Naive B cell (primary cell): ENCODE measurements at places on chromosomes 13 and 19. TPM values are rescaled to one million over a fixed set of nuclear protein-coding genes. Genes with fewer than 3 reads are reported as not detected.

- H3K36me3 ChIP-seq = no peaks in the 10 kb centered on the region
- no peak overlapping the region for H3K4me3 ChIP-seq
- DNase-seq = no peak
- no peak overlapping the region for H3K27ac ChIP-seq
- no peaks in the 10 kb centered on the region for H3K4me1 ChIP-seq
- H3K27me3 ChIP-seq = peaks cover 42% of the 10 kb centered on the region
Measured at GRCh38 chr19:46205183-46205984, 24.2 kb upstream of the IGFL1 start.

DNA sequence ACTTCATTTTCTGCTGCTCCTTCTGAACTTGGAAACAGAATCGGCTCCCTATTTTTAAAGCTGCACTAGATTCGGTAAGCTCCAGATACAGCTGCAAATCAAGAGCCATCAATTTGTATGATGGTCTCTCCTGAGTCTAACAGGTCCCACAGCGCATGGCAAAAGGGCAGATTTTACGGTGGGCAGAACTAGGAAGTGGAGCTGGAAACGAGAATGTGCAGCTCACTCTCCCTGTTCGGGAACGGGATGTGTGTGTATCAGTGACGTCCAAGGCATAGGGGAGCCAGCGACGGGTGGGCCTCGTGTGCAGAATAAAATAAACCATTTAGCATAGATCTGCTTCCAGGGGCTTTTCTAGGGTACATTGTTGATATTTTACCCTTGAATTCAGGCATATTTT lies 74.2 kb downstream of the COL4A1 start:
- H3K27me3 ChIP-seq = peaks cover 19% of the 10 kb centered on the region
- DNase-seq = no peak
- H3K27ac ChIP-seq = no peak overlapping the region
- no peaks in the 10 kb centered on the region for H3K36me3 ChIP-seq
- no peaks in the 10 kb centered on the region for H3K4me1 ChIP-seq
- no peak overlapping the region for H3K4me3 ChIP-seq

DNA sequence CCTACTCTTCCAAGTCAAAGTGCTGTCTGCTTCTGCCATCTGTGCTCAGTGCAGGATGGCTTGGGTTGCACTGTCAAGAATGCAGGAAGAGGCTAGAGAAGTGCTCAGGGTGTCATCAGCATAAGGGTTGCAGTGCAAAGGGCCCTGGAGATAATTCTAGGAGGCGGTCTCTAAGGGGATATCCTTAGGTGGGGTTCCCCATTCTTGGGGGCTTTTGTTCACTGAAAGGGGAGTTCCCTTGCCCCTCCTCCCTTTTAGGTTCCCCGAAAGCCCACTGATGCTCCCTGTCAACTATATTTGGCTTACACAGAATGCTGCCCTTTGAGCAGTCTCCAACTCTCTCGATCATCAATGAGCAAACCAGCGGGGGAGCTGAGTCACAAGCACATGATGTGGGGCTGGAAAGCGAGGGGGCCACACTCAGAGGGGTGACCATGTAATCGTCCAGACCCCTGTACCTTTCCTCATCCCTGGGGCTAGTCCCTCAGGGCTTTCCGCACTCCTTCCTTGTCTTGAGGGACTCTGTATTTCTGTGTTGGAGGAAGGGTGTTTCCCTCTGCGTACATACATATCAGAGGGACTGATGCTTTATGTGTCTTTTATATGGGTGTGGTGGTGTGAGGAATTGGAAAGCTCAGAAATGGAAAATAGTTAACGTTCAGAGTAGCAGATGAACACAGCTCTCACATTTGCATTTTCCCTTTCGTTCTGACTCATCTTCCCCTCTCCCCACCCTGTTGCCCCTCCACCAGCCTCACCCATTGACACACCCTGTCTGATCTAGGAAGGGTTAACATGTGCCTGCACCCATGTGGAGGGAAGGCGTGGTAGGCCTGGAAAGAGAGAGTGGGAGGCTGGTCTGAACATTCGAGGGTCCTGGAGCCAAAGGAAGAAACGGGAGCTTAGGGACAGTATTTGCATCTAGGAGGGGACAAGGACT lies 6.7 kb downstream of the ZBTB32 start:
- H3K4me1 ChIP-seq = peaks cover 29% of the 10 kb centered on the region
- H3K4me3 ChIP-seq = peak overlapping the region; percentile 41
- no peaks in the 10 kb centered on the region for H3K27me3 ChIP-seq
- DNase-seq = no peak
- peak overlapping the region; percentile 75 for H3K27ac ChIP-seq

DNA sequence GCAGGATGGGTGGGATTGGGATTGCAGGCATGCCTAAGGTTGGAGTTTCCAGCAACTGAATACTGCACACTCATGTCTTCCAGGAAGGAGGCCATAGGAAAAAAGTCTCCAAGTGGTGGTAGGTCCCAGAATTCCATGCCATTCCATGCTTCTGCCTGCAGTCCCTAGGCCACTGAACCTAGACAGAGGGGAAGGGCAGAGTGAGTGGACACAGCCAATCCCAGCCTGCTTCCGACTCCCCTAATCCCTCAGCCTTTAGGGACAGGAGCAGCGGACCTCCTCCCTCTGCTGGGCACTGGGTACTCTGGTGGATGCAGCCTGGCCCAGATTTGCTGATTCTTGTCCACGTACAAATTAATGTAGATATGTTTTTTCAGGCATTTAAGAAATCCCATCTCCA lies 17.0 kb downstream of the VSTM2B start:
- DNase-seq = no peak
- no peak overlapping the region for H3K27ac ChIP-seq
- H3K4me3 ChIP-seq = no peak overlapping the region
- no peaks in the 10 kb centered on the region for H3K4me1 ChIP-seq
- H3K36me3 ChIP-seq = no peaks in the 10 kb centered on the region

GRCh38 chr13:95822303-95822702 lies 145.4 kb downstream of the DNAJC3 start:
- H3K4me1 ChIP-seq = no peaks in the 10 kb centered on the region
- no peak for DNase-seq
- H3K27me3 ChIP-seq = peaks cover 19% of the 10 kb centered on the region
- no peak overlapping the region for H3K27ac ChIP-seq
- H3K36me3 ChIP-seq = no peaks in the 10 kb centered on the region

DNA sequence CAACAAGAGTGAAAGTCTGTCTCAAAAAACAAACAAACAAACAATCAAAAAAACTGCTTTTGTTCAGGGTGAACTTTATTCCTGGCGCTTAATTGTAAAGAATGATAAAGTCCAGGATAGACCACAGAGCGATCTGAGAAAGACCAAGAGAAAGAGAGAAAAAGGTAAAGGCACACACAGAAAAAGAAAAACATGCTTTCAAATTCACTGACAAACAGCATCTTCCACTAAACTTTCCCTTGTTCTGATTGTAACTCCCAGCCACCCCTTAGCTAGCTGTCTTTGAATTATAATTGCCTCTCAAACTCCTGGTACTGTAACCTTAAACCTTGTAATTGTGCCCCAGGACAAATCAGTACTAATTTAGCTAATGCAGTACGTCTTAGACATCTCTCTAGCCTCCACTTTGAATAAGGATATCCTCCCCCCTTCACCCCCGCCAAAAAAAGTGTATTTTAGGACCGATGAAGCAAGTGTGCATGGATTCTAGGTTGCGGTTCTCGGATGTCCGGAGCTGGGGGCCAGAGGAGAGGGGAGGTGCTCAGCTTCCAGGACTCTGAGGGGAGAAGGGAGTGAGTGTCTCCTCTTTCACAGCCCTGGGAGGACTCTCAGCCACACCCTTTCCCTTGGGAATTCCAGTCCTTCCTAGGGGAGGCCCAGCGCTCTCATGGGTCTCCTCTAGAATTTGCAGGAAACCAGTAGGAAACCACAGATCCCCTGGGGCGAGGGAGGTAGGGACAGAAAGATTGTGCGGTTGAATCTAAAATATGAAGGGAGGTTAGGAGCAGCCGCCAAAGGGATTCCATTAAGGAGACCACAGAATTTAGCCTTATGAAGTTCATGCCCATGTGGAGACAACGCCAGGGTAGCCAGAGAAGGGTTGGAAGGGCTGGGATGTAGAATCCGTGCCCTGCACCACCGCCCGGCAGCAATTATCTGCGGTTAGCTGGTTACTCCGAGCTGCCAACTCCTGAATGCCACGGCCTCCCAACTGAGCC lies 19.7 kb downstream of the ZNF536 start:
- H3K4me3 ChIP-seq = no peak overlapping the region
- DNase-seq = no peak
- H3K4me1 ChIP-seq = no peaks in the 10 kb centered on the region
- H3K27ac ChIP-seq = no peak overlapping the region

DNA sequence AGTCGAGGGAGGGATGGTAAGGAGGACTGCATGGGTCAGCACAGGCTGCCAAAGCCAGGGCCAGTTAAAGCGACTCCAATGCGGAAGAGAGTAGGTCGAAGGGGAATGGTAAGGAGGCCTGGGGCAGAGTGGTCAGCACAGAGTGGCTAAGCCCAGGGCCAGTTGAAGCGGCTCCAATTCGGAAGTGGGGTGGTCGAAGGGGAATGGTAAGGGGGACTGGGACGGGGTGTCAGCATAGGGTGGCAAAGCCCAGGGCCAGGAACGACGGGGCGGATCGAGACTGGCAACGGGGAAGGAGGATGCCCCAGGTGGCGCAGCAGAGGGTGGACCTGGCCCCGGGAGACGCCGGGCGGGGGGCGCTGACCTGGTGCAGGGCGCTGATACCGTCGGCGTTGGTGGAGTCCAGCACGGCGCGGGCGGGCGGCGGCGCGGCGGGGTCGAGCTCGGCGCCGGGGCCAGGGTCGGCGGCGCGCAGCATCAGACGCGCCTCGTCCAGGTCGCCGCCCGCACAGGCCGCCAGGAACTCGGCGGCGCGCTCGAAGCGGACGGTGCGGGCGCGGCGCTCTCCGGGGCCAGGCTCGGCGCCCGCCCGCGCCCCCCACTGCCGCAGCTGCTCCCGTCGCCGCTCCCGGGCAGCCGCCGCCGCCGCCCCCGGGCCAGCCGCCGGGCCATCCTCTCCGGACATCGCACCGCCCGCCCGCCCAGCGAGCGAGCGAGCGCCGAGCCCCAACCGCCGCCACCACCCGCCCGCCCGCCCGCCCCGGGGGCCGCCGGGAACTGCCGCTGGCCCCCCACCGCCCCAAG lies at the start of gene PPP1R12C:
PPP1R12C (minus strand) TSS at position 779 of the 804 bp plus-strand sequence; CDS start at position 685, 94 bp downstream.
- H3K36me3 ChIP-seq = peaks cover 7% of the 10 kb centered on the region
- DNase-seq = no peak
- no peaks in the 10 kb centered on the region for H3K27me3 ChIP-seq
- H3K4me3 ChIP-seq = peak within 1 kb of the TSS; percentile 98

DNA sequence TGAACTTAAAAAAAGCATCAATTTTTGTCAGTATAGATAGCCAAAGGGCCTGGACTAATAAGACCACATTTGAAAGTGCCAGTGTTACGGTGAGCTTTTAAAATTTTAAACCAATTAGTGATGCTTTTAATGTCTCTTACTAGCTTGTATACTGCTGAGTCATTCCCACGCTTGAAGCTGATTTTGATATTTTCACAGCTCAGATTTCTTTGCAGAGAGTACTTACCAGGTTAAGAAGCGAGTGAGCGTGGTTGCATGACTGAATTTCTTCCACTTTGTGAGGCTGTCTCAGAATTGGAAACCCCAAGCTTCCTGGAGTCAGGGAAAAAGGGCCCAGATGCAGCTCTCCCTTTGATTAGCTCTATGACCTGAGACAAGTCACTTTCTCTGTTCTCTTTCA lies 74.5 kb upstream of the NBEA start:
- no peaks in the 10 kb centered on the region for H3K27me3 ChIP-seq
- no peak for DNase-seq
- no peak overlapping the region for H3K27ac ChIP-seq
- no peak overlapping the region for H3K4me3 ChIP-seq
- no peaks in the 10 kb centered on the region for H3K4me1 ChIP-seq

DNA sequence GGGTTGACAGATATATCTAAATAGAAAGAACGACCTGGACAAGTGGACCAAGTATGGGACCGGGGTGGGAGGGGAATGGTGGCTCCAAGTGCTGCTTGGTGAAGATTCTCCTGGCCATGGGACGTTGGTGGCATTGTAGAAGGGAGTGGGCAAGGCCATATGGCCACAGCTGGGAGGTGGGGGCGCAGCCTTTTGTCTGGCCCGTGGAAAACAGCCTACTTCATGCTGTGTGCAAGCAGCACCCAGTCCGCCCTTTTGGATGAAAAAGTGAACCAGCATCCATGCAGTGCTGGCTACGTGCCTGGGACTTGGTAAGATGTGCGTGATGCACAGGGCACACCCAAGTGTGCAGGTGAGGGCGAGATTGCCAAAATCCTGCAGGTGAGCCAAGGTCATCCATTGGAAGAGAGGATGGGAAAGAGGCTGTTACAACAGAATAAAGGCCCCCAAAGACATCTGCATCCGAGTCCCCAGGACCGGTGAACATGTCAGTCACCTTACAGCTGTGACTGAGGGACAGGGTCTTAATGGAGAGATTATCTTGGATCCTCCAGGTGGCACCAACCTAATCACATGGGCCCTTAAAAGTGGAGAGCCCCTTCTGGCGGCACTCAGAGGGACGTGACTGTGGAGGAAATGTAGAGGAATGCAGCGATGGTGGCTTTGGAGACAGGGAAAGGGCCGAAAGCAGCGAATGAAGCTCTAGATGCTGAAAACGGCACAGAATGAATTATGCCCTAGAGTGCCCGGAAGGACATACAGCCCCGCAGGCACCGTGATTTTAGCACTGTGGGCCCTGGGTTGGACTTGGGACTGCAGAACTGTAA lies 40.8 kb downstream of the TEX29 start:
- no peaks in the 10 kb centered on the region for H3K36me3 ChIP-seq
- H3K27ac ChIP-seq = no peak overlapping the region
- no peak overlapping the region for H3K4me3 ChIP-seq
- no peaks in the 10 kb centered on the region for H3K4me1 ChIP-seq
- DNase-seq = no peak

- peaks cover 21% of the 10 kb centered on the region for H3K4me1 ChIP-seq
- DNase-seq = no peak
- H3K36me3 ChIP-seq = no peaks in the 10 kb centered on the region
Measured at GRCh38 chr19:58498316-58499020, 13.3 kb downstream of the SLC27A5 start.

- no peak for DNase-seq
- no peak overlapping the region for H3K4me3 ChIP-seq
- no peaks in the 10 kb centered on the region for H3K36me3 ChIP-seq
- H3K27ac ChIP-seq = no peak overlapping the region
- peaks cover 52% of the 10 kb centered on the region for H3K27me3 ChIP-seq
Measured at GRCh38 chr19:279231-279630, 12.0 kb downstream of the PLPP2 start.

DNA sequence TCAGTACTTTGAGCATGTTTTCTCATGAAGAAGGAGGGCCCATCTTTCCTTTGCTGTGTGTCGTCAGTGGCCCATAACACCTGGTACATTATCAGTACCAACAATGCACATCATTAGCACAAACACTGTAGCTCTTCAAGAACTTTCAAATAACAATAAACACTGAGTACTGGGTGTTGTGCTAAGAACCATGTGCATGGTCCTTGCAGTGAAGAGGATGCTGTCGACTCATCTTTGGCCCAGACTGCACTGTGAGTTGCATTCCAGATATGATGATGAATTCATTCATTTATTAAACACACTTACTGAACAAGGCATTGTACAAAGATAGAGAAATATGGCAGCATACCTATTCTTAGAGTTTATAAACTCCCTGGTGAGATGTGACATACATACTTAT lies 55.8 kb downstream of the FLT3 start:
- H3K36me3 ChIP-seq = no peaks in the 10 kb centered on the region
- DNase-seq = no peak
- H3K27me3 ChIP-seq = no peaks in the 10 kb centered on the region
- H3K27ac ChIP-seq = no peak overlapping the region
- no peak overlapping the region for H3K4me3 ChIP-seq

TPTE2 gene
- polyA plus RNA-seq = not detected

SIGLEC8 gene
- polyA plus RNA-seq = not detected

ZNF829 gene
- 3.4 TPM for polyA plus RNA-seq

PSG2 gene
- polyA plus RNA-seq = not detected

CALM3 gene
- 106 TPM for polyA plus RNA-seq

SERPINE3 gene
- not detected for polyA plus RNA-seq

NKPD1 gene
- polyA plus RNA-seq = not detected

KLK15 gene
- polyA plus RNA-seq = not detected

ZSWIM9 gene
- polyA plus RNA-seq = not detected

SMIM44 gene
- not detected for polyA plus RNA-seq

DAND5 gene
- polyA plus RNA-seq = not detected

BEST2 gene
- polyA plus RNA-seq = not detected
